HL-60 (cell line): ENCODE measurements at places on chromosomes 7 and 10.

DNA sequence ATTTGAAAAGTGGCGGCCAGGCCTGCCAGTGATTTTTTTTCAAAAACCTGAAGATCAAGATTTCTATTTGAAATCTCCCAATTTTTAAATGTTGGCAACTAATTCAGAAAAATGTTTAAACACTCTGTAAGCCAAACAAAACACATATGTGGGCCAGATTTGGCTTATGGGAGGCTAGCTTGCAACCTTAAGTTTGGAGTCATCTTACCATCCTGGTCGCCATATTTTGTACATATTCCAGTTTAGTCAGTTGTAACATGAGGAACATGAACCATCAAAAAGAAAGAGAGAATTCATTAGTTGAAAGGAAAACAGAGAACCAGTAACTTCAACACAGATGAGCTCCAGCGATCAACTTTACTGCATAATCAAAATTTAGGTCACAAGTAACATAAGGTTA lies 115.4 kb downstream of the TMEM26 start:
- no peak for DNase-seq

GRCh38 chr7:85285527-85285926 lies 98.7 kb upstream of the SEMA3D start:
- no peak for DNase-seq

DNA sequence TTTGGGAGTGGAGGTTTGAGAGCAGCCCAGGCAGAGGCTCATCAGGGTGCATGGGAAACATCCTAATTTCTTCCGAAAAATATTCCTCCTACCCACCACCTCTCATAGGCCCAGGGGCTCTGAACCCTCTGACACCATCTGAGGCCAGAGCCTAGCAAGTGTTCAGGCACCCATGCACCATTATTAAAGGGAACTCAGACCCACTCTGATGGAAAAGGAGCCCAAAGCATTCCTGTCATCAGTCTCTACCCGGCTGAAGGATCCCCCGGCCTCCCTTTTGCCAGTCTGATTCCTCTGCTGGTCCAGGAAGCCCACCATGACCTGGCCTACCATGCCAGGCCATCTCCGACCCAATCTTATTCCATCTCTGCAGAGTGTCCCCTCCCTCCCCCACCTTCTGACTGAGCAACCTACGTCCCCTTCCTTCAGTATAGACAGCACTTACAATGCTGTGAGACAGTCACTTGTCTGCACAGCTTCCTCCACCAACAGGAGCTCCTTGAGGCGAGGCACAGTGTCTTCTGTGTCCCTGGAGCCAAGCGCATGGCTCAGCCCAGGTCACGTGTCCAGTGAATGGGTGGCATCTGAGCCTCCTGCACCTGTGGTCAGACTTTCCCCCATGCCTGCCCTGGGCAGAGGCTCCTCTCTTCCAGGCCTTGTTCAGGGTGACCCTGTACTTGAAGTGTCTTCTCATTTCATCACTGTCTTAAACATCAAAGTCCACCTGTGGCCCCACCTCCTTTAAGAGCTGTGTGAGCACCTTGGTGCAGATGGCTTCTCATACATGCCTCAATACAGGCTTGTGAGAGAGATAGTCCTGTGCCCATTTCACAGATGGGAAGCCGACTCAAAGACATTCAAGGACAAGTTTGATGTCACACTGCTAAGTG lies 889 bp upstream of the GPR15LG start:
- no peak for DNase-seq

GRCh38 chr10:13648425-13648824 lies 61.7 kb downstream of the PRPF18 start:
- no peak for DNase-seq

- DNase-seq, result no peak
These were observed 180.8 kb downstream of the RAB11FIP2 start for GRCh38 chr10:117865945-117866344.

DNA sequence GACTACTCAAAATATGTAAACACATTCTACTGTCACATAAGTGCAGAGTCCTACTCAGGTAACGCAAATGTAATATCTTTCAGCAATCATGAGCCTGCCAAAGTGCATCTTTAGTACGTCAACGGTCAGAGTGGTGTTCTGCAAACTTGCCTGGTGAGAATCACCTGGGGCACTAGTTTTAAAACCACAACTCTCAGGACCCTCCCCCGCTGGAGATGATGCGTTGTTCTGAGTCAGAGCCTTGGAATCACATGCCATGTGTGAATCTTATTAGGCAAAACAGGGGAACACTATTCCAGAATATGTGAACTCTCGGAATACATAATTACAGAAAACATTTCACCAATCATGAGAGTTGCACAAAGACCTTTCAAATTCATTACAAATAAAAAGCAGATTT lies 115.7 kb downstream of the TPK1 start:
- no peak for DNase-seq

DNA sequence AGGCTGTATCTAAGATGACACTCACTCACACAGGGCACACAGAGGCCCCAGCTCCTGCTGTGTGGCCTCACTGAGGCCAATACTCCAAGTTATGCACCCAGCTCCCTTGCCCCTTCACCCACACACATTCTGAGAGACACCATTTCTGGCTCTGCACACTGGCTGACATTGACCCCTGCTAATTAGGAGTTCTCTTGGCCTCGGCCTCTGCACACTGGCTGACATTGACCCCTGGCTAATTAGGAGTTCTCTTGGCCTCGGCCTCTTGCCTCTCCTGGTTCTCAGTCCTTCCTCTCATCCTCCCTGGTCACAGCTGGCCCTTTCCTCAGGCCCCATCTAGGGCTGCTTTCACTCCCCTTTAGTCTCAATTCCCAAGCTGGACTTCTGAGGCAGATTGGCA lies 97.3 kb downstream of the GRID1 start:
- DNase-seq, result no peak

DNA sequence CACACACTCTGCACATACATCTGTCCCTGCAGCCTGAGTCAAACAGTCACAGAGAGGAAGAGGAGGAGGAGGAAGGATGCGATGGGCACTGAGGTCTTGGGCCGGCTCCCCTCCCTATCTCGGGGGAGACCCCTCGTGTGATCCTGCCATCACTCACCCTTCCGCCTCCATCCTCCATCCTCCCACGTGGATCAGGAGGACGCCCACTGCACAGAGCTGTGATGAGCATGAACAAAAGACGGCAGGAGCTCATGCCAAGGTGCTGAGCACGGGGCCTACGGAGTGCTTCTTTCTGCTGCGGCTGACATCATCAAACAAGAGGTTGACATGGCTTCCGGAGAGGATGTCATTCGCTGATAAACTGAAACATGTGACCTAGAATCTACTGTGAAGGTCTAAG lies 68.0 kb downstream of the DIP2C start:
- no peak for DNase-seq

- DNase-seq, result no peak
These were observed 92.8 kb upstream of the PPIF start for GRCh38 chr10:79254333-79255006.

- DNase-seq, result no peak
These were observed 27.2 kb downstream of the ADK start for GRCh38 chr10:74178042-74178791.

DNA sequence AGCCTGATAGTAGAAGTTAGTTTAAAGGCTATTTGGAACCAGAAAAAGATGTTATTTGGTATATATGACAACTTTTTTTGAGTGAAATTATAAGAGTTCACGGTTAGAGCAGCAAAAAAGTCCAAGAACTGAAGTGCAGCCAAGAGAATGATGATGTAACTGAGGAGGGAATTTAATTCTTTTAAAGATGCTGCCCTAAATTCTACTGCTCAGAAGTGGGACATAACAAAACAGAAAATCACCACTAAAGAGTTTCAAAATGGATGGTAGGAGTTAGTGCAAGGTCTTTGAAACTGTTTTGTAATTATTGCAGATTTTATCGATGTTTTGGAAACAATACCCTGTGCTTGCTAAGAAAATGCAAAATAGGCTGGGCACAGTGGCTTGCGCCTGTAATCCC lies 6.5 kb downstream of the SAMD8 start:
- DNase-seq, result no peak

GRCh38 chr7:141511316-141511675 lies 39.9 kb upstream of the AGK start:
- DNase-seq, result no peak

GRCh38 chr10:25382029-25382810 lies 207.4 kb downstream of the GPR158 start:
- DNase-seq, result no peak

- DNase-seq, result no peak
These were observed at the start of gene STRA8 for GRCh38 chr7:135233570-135233969. Gene STRA8, plus strand, starts transcription at chr7:135233838. Its CDS starts 6,687 bp downstream, at chr7:135240525.

- no peak for DNase-seq
These were observed 179.5 kb upstream of the TMEM106B start for GRCh38 chr7:12031638-12032037.

DNA sequence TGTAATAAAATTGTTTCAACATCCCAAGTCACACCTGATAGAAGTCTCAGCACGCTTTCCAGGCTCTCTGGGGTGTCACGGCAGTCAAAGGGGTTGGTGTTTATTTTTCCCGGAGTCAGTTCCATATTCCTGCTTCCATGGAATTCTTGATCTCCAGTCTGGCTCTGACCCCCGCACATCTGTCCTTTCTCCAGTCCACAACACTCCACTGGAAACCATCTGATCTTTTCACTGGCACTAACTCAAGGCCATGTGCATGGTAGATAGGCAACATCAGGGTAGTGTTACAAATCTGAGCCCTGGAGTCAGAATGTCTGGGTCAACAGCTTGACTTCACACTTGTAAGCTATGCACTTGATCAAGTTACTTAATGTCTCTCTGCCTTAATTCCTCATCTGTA lies 176.2 kb downstream of the WDR11 start:
- no peak for DNase-seq

DNA sequence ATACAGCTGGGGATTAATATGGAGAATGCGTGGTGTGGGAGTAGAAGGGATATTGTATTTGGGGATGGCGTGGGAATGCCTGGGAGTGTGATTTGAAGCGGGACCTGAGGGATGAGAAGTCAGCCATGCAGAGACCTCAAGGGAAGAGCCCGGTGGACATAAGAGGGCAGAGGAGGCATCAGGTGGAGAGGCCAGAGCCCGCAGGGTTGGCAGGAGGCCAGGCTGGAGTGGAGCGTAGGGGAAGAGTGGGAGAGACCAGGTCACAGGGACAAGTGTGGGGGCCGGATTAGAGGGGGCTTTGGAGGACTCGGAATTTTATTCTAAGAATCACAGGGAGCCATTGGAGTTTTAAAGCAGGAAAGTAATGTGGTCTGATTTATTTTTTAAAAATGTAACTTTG lies 2.0 kb downstream of the NDUFB2 start:
- DNase-seq, result no peak

GRCh38 chr10:29998142-29998808 lies 61.1 kb downstream of the JCAD start:
- DNase-seq, result peak; percentile 25

DNA sequence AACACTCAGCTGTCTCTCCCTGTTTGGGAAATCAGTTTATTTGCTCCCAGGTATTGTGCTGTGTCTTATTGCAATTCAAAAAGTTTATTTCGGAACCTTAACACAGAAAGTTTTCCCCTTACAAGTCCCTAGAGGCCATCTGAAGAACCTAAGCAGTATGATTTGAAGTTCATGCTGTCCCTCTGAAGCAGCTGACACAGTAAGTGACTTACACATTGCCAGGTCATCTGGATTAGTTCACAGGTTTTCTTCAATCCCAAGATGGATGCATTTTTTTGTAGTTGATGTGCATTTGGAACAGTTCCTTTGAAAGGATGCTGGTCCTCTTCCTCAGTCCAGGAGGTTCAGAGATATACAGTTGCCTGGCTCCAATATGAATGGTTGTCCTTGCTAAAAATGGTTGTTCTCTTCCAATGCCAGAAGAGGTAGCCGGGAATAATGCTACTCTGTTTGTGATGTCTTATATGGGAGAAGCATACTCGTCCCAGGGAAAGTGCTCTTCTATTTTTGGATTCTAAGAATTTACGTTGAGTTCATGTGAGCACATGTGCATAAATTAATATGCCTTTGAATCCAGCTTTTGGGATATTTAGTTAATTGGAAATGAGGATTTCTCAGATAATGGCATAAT lies 183.5 kb upstream of the PHYHIPL start:
- no peak for DNase-seq

GRCh38 chr10:109994711-109995577 lies 12.8 kb upstream of the ADD3 start:
- no peak for DNase-seq

GRCh38 chr7:125010540-125010939 lies 80.9 kb upstream of the POT1 start:
- no peak for DNase-seq

- no peak for DNase-seq
These were observed 11.9 kb downstream of the PYROXD2 start for GRCh38 chr10:98402931-98403718.

DNA sequence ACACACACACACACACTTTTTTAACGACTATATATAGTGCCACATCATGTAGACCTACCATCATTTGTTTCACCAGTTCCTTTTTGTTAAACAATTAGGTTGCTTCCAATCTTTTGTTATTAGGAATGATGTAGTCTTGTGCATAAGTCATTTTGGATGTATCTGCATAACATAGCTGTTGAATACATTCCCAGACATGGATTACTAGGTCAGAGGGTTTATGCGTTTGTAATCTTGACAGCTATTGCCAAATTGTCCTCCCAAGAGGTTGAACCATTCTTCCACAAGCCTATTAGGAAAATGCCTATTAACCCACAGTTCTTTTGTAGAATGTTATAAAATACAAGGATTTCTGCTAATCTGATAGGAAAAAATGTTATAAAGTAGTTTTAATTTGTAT lies 87.3 kb downstream of the PALS2 start:
- no peak for DNase-seq

DNA sequence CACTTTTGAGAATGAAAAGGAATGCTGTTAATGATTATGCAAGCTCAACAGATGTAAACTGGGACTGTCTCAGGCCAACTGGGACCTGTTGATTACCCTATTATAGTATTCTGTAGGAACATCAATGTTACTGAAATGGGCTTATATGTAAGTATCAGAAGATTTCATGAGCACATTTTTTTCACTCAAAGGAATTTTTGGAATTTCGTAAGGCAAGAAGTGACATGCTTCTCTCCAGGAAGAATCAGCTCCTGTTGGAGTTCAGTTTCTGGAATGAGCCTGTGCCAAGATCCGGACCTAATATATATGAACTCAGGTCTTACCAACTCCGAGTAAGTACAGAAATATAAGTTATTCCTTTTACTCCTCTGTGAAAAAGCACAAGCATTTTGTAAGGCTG lies 19.2 kb downstream of the NIPSNAP2 start:
- no peak for DNase-seq

GRCh38 chr10:73819081-73819480 lies 7.7 kb upstream of the NDST2 start:
- DNase-seq, result no peak

GRCh38 chr7:125279961-125280360 lies 350.3 kb upstream of the POT1 start:
- no peak for DNase-seq

DNA sequence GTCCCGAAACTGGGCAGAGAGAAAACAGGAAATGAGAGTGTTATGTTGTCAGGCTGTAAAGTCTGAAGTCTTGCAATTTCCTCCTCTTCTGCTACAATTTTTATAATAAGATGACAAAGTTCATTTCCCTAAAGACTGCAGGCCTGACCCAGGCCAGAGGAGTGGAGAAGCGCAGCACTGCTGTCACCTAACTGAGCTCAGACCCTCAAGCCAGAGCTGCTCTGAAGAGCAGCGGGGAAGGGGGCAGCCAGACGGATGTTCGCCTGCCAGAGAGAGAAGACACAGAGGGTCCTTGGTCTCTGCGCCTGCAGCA lies 12.6 kb upstream of the AOAH start:
- no peak for DNase-seq
